Activated CD4-positive, alpha-beta T cell treated with anti-CD3 and anti-CD28 coated beads for 24 hours (primary cell): ENCODE measurements at places on chromosomes 13 and 19.

DNA sequence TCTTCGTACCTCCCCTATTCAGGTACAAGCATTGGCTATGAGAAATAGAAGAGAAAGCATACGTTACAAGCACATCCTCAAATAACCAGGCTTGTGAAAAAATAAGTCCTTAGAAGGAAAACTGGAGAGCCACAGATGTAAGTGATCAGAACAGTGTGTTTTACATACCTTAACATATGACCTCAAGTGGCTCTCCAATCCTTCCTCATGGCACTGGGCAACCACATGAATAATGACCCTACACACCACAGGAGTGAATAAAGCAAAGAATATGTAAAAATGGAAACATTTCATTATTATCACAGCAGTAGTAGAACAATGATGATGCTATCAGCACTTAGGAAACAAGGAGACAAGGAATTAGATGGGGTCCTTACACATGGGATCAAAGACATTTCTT, 96.5 kb downstream of the DOCK9 start:
- DNase-seq = no peak

GRCh38 chr19:18390065-18390907, 4.3 kb downstream of the GDF15 start:
- no peak for DNase-seq

- no peak for DNase-seq
Observed at GRCh38 chr19:19274716-19275565, 1.8 kb upstream of the TM6SF2 start.

GRCh38 chr19:13937479-13938300, 527 bp downstream of the PODNL1 start:
- DNase-seq = no peak

GRCh38 chr19:2271234-2272103, 10.5 kb downstream of the PEAK3 start:
- no peak for DNase-seq

GRCh38 chr13:36358175-36358718, 12.1 kb upstream of the SPART start:
- no peak for DNase-seq

- no peak for DNase-seq
Observed at GRCh38 chr13:99935772-99936171, 35.8 kb downstream of the ZIC5 start.

DNA sequence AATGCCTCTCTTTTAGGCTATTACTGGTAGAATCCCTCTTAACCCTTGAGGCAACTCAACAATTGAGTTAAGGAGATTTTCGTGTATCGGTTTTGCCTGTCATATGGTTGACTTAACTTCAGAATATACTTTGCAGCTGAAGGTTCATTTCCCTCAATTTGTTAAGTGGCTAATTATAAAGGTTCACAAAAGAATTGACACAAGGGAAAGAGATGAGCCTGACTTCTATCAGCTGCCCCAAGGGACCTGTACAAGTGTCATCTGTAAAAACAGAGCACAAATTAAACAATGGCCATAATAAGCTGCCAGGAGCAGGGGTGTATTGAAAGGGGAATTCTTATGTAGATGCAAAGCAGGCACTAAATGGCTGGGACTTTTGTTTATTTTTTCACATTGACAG, 334.8 kb upstream of the OBI1 start:
- no peak for DNase-seq

GRCh38 chr13:79480954-79481684, at the start of gene NDFIP2:
TSS of gene NDFIP2 (plus strand) at chr13:79481155. CDS start at chr13:79481204, 49 bp downstream.
- peak; percentile 82 for DNase-seq

DNA sequence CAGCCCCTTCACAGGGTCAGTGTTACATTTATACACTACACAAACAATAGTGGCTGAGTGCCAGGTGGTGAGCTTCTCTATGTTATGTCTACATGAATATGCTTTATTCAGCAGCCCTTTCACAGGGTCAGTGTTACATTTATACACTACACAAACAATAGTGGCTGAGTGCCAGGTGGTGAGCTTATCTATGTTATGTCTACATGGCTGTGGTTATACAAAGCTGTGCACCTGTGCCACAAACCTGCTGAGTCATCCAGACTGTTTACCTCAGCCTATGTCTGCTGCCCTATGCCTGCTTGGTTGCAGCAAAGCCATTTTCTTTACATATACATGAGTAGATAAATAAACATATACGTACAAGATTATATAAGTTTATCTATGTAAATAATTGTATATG, 76.5 kb downstream of the ZNF726 start:
- no peak for DNase-seq

GRCh38 chr13:99208845-99209527, 8.3 kb downstream of the UBAC2 start:
- DNase-seq = no peak

GRCh38 chr19:44207126-44207803, 5.1 kb upstream of the ZNF227 start:
- peak; percentile 61 for DNase-seq

- no peak for DNase-seq
Observed at GRCh38 chr13:44403461-44404056, 29.9 kb downstream of the SERP2 start.

DNA sequence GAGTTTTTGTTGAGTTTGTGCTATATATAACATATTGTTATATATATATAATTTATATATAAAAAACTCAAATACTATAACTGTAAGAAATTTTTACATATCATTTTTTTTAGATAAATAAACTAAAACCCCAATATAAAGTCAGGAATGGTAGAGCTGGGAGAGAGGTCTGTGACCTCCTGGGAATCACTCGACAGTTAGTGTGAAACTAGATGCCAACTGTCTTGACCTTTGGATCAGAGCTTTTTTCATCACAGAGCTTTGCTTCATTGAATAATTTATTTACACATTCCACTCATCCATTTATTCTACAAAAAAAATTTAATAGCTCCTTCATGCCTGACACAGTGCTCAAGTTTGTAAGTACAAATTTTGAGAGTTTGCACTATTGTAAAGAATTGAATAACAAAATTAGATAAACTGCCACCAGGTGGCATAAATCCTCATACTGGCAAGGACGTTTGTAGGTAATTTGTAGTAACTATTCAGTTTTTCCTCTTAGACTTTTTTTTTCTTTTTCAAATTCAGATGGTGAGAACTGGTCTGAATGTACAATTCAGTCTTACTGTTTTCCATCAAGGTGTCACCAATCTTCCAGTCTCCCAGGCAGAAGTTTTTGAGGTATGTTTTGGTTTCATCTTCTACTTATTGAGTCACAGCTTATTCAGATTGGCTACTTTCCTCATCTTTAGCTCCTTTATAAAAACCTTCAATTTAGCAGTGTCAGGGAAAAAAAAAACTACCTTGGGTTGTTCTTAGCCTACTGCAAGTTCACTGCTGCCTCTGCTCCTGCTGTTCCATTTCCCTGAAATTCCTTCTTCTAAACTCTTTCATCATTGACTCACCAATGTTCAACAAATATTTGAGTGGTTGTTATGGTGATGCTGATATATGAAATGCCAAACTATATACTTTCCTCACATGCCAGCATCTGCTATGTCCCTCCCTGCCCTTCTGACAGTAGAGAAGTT, 28.7 kb downstream of the LACC1 start:
- DNase-seq = no peak

- DNase-seq = no peak
Observed at GRCh38 chr19:3114018-3114726, 20.0 kb downstream of the GNA11 start.

GRCh38 chr13:107864543-107865317, 350.6 kb downstream of the LIG4 start:
- no peak for DNase-seq

- DNase-seq = no peak
Observed at GRCh38 chr13:100921139-100921538, 246.5 kb upstream of the TMTC4 start.

DNA sequence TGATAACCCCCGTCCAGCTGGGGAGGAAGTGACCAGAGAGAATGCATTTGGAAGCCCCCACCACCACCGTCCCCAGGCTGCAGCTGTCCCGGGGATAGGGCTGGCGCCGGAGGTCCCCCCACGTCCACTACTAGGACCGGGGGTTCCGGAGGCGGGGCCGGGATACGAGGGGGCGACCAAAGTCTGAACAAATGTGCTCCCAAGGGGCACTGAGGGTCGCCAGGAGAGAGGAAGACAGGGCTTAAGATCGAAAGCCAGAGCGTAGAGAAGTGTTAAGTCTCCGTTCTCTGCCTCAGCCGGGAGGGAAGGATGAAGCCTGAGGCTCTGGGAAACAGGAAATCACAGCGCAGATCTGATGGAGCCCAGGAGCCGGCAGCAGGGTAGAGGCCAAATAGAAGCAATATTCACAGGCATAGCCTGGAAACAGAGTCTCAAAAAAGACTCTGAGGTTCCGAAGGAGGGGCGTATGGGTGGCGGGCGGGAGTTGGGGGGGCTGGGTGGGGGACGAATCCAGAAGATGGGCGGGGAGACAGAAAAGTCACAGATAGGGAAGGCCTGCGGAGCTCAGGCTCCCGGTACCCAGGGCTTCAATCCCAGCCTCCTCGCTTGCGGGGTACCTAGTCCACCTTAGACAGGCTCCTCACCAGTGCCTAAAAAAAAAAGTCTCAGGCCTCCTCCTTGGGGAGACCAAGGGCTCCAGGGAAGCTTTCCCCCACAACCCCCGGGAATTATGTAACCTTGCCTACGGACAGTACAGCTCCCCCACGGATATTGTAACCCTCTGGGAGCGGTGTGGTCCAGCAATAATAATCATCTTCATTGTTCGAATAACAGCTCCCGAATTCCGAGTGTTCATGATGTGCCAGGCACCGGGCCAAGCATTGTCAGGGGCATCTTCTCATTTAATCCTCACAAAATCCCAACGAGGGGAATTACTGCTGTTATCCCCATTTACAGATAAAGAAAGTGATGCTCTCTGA, 1.1 kb upstream of the ERF start:
- DNase-seq = no peak

- no peak for DNase-seq
Observed at GRCh38 chr19:14718522-14719116, 28.8 kb downstream of the ZNF333 start.

- DNase-seq = no peak
Observed at GRCh38 chr19:18650021-18650390, 13.2 kb downstream of the KLHL26 start.

GRCh38 chr19:29479941-29480340, 45.9 kb upstream of the VSTM2B start:
- DNase-seq = no peak

DNA sequence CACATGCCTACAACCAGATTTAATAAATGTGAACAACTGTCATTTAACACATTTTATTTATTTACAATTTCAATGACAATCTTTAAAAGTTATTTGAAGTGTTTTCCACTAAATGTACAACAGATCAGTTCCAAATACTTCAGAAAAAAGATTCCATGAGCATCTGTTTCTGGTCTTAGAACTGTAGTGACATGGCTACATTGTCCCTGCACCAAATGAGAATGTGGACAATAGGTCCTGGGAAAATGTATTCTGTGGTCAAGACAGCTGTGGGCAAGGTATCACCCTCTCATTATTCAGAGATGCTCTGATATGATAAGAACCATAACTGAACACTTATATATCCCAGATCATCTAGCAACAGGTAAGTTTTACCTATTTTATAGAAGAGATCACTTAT, 43.7 kb downstream of the ELF1 start:
- DNase-seq = no peak
